Gastrocnemius medialis (tissue), 4 donors: ENCODE measurements at places on chromosomes 5 and 9.

DNA sequence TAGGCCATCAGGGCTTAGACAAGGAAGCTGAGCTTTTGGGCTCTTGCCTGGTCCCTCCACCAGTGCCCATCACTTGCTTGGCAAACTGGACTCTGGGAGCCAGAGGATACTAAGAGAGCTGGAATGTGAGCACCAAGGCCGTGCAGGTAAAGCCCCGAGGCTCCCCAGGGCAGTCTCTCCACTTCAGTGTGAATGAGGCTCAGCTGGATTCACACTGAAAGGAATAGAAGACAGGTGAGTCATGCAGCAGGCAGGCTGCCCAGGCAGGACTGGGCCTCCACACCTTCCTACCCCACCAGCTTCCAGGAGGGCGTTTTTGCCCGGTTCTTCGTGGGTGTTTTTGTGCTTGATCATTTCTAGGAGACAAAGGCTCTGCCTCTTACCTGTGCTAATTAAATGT is 7.3 kb upstream of the CTSV start:
- no peak for DNase-seq

DNA sequence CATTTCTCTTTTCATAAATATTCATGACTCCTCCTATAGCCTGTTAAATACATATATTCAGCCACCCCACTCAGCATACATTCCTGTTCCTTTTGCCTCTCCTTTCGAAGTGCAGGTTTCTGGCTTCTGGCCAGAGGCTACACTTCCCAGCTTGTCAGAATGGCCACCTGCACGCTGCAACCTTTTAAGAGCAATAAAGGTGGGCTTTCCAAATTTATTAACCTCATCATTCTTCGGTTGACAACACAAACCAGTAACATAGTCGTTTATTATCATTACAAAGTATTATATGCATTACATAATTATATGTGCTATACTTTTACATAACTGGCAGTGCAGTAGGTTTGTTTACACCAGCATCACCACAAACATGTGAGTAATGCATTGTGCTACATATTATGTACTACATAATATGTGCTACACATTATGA is 16.5 kb upstream of the TMEM171 start:
- DNase-seq, result no peak

- DNase-seq, result no peak
These were observed 24.0 kb downstream of the GALNT10 start for GRCh38 chr5:154214371-154215106.

DNA sequence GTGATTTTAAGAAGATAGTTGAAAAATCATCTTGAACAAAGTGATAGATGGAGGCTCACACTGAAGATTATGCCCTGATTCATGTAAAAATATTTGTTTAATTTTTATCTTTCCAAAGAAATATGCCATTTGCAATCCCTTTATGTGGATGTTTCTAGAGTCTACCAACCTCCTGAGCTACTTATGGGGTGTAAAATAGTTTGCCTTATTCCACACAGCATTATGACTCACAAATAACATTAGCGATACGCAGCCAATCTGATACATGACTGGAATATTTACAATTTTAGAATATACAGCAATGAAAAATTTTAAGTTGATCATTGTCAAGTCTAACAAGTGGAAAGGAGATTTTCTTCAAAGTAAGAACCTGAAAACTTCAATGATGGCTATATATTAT is 327.5 kb downstream of the EDIL3 start:
- no peak for DNase-seq

DNA sequence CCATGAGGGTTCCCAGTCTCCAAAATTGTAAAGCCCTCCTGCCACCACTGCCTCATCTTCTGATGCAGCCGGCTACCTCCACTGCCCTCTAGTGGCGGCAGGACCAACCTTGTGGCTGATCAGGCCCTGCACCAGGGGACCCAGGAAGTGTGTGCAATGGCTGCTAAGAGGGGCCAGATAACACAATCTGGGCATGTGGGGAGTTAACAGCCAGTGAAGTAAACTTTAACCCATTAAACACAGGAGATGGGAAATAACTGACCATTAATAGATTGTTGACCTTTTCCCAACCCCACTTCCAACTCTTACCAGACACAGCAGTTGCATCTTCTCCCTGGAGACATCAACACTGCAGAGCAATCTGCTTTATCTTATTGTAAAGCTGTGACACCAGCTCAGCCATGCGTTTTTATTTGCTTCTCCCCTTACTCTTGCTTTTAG is 63.3 kb downstream of the FREM1 start:
- no peak for DNase-seq

- DNase-seq, result no peak
These were observed 117.0 kb downstream of the TRPM6 start for GRCh38 chr9:74770508-74771261.

DNA sequence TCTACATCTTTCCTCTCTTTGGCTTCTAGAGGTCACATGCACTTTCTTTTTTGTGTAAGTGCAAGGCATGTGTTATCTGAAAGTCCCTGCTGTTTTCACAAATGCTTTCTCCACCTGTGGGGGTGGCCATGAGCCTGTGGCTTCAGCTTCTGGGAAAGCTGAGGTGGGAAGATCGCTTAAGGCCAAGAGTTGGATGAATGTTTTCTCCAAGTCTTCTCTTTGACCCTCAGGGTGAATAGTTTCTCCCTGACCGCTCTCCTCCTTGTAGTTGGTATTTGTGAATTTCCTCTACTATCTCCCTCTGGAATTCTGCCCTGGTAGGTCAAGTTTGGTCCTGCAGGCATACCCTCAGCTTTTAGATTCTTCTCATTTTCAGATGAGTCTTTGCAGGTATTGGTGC is 74.2 kb downstream of the UGCG start:
- DNase-seq, result no peak

DNA sequence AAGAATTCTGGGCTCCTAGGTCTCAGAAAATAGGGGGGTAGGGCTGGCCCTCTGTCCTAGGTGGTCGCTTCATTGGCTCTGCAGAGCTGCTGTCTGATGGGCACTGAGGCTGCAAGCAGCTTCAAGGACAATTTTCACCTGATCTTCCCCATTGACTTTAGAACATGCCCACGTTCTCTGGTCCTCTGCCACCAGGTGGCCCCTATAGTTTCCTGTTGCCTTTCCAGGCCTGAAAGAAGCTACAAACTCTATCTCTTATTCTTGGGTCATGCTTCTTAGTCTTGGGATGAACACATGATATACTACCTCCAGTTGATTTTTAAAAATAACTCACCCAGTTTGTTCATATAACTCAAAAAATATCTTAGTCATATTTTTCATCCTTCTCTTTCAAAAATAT is 26.3 kb downstream of the SPZ1 start:
- no peak for DNase-seq

DNA sequence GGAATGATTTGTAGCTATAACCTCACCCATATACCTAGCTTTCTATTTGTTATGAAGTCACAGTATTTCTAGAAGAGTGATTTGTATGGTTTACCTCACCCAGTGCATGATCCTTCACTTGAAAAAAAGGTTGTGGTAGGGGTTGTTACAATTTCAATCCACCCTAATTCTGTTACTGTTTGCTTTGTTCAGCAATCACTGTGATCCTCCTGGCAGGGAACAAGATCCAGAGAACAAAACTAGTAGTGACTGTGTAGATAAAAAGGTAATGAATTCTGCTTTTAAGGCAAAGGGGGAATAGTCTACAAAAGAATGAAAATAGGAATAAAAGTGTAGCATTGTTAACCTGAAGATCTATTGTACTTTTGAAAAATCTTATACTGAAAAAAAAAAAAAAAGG is 191.3 kb upstream of the SH3GL2 start:
- DNase-seq, result no peak
